ENCODE measurements at places on chromosomes 5 and 9.
A peak's percentile ranks its signal among the peaks of the same experiment; 100 is the strongest.

- no peak for DNase-seq
These were observed 317.1 kb upstream of the CLINT1 start for GRCh38 chr5:158175934-158176481.

GRCh38 chr5:10546186-10546585, 17.7 kb upstream of the ANKRD33B start:
- DNase-seq = no peak

GRCh38 chr5:120151181-120151580, 312.9 kb upstream of the PRR16 start:
- no peak for DNase-seq

DNA sequence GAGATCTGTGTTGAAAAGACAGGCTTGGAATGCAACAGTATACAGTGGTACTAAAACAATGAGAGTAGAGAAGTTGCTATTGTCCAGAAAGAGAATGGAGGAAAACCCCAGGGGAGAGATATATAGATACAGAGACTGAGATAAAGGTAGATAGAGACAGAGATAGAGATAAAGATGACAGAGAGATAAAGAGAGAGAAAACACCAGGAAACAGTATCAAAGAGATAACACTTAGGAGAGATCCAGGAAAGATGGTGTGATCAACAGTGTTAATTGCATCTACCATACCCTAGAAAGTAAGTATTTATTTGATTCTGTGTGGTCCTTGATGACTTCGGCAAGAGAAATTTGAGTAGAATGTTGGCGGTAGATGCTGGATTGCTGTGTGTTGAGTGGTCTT, 461.8 kb upstream of the RIOK2 start:
- no peak for DNase-seq

DNA sequence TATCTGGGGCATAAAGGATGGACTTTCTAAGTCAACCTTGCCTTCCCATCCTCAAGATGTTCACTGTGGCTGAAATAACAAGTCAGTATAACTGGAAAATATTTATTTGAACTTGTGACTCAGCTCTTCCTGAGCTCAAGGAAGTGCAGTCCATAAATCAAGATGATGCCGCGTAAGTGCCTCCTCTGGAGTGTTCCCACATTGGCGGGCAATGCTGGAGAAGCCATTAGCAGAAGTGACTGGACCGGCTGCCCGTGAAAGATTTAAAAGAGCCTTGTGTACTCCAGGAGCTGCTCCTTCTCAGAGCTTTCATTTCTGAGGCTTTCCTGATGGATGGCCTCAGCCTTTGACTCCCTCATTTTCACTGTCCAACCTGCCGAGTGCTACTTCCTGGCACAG, 17.4 kb downstream of the TMOD1 start:
- no peak for DNase-seq

GRCh38 chr9:811106-811531, 30.4 kb upstream of the DMRT1 start:
- no peak for DNase-seq

- no peak for DNase-seq
These were observed 6.9 kb upstream of the TRMT10B start for GRCh38 chr9:37746448-37747270.

DNA sequence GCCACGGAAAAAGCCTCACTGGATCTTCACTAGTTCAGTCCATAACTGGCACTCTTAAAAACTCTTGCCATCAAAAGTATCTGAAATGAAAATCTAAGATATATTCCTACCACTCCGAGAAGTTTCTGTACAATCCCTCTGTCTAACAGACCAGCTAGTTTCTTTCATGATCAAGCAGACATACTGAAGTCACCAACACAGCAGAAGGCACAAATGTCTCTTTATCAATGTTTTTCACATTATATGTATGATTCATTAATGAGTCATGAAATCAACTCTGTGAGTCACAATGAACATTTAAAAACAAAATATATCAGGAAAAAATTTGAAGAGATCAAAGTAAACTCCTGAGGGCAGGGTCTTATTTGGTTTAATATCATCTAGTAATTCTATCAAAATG, 50.8 kb downstream of the F2R start:
- DNase-seq = no peak

DNA sequence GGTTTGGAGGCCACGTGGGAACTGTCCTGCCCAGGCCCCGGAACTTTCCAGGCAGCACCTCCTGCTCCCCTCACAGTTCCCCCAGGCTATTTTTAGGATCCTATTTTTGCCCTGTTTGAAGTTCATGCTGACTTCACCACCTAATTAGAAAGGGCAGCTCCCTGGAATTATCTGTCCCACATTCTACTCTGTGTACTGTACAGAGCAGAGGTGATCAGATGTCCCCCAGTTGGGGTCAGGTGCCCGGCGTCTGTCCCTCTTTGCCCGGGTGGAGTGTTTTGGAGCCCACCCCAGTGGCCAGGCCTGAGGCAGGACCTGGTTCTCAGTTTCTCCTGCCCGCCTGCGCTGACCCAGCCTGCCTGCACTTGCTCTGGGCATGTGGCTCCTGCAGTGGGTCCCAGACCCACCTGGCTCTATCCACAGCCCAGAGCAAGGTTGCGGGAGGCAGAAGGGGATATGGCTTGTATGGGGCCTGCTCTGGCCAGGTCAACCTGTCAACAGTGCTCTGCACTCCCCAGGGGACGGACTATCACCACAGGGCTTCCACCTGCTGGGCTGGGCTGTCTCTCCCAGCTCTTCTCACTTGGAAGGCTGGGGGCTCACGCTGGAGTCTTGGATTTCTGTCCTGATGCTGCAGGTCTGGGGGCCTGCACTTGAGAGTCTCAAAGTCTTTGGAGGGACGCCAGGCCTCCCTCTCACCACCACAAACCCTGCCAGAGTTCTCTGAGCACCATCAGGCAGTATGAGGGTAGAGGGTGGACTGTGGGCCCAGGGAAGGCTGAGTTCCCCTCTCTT, 268.3 kb downstream of the GADD45G start:
- DNase-seq = no peak

DNA sequence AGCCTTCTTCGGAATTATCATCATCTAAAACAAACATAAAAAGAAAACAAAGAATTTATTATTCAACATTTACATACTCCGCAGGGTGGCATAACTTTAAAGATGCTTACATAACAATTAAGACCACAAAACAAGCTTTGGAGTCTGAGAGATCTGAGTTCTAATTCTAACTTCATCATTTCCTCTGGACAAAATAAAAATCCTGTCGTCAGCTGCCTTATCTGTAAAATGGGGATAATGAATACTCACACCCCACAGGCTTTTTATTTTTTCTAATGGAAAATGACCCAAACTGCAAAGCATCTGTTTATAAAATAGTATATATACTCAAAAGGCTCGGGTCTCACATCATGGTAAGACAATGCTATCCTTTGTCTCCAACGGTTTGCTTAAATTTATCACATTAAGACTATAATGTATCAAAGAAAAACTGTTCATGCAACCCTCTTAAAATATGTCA, 4.3 kb downstream of the ARRDC3 start:
- DNase-seq = no peak

GRCh38 chr5:6711409-6712141, 1.7 kb upstream of the TENT4A start:
- DNase-seq = no peak

DNA sequence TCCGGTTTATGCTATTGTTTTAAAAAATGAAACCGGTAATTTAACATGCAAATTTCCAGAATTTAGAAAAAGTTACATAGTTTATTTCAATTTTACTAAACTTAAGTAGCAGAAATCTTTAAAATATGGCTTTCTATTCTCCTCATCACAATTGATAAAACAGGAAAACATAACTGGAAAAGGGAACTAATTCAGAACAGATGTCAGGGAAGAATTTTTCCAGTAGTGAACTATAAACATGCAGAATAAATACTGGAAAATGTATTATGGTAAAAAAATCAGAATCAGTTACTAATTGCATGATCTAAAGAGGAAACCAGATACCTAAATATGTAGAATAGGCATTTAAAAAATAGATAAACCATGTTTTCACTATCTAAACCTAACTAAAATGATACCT, 7.3 kb upstream of the NR4A3 start:
- DNase-seq = no peak

DNA sequence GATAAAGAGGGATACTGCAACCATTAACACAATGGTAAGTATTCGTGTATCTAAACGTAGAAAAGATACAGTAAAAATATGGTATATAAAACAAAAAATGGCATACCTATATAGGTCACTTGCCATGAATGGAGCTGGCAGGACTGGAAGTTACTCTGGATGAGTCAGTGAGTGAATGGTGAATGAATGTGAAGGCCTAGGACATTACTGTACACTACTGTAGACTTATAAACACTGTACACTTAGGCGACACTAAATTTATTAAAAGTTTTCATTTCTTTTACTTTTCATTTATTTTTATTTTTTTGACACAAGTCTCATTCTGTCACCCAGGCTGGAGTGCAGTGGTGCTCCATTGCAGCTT, 14.1 kb downstream of the TDRD7 start:
- no peak for DNase-seq

- DNase-seq = no peak
These were observed 617.2 kb downstream of the NR2F1-AS1 start for GRCh38 chr5:92963800-92964199.

- no peak for DNase-seq
These were observed 20.9 kb downstream of the SLC6A18 start for GRCh38 chr5:1245905-1246576.

- DNase-seq = peak; percentile 83
These were observed 1.1 kb downstream of the ZNF367 start for GRCh38 chr9:96417051-96417586.

DNA sequence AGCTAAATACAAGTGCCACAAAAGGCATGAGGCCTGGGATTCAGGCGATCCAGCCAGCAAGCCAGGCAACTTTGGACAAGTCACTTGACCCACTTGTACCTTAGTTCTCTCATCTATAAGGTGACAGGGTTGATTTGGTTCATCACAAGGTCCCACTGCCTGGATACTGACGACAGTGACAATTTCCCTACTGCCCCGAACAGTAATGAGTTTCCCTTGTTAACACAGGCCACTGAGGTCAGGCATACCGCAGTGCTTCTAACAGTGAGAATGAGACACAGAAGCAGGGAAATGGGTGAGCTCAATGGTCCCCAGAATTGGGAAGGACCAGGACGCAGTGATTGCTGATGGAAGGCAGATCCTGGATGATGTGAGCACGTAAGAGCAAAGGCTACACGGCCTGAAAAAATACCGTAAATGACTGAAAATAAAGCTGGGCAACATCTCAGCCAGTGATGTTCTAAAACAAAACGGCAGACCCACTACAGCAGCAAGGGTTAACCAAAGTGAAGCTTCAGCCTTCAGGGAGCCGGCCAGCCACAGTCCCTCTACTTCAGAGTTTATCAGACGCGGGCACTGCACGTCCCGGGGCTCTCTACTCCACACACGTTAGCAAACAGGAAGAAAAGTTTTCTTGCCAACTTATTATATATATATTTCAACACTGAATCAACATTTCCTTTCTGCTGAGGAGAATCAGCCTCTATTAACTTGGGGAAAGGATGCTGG, 846 bp downstream of the MGAT1 start:
- DNase-seq = no peak

DNA sequence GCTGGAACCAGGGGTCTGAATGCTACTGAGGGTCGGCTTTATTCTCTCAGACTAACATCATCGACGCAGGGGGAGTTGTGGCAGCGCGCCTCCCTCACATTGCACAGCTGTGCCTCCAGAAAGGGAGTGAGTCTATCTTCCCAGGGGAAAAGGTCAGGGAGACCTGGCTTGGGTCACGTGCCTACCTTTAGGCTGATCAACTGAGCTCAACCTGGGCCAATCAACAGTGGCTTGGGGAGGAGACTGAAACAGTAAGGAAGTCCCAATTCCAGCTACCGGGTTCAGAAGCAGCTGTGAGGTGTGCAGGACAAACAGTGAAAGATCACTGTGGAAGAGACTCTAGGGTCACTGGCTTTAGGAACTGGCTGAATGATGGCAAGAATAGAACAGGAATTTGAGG, 14.3 kb downstream of the SNX30 start:
- DNase-seq = no peak

GRCh38 chr9:136799854-136800657, 3.9 kb downstream of the CCDC183 start:
- peak; percentile 45 for DNase-seq

DNA sequence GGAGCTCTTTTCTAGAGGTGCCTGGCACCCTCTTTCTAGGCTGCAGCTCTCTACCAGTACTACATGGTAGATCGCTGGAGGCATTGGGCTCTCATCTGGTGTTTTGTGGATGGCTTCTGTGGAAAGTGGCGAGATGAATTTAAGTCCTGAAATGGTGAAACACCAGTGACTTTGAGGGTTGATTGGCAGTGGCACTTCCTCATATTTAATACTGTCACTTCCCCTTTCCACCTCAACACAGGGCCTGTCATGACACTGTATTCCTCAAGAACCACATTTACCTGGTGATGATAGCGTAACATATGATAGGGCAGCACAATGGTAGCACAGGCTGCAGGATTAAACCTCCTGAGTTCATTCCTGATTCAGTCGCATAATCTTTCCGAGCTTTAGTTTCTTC, 132.1 kb downstream of the KDM4C start:
- DNase-seq = no peak

GRCh38 chr5:65808251-65808741, 86.3 kb downstream of the NLN start:
- peak; percentile 43 for DNase-seq

DNA sequence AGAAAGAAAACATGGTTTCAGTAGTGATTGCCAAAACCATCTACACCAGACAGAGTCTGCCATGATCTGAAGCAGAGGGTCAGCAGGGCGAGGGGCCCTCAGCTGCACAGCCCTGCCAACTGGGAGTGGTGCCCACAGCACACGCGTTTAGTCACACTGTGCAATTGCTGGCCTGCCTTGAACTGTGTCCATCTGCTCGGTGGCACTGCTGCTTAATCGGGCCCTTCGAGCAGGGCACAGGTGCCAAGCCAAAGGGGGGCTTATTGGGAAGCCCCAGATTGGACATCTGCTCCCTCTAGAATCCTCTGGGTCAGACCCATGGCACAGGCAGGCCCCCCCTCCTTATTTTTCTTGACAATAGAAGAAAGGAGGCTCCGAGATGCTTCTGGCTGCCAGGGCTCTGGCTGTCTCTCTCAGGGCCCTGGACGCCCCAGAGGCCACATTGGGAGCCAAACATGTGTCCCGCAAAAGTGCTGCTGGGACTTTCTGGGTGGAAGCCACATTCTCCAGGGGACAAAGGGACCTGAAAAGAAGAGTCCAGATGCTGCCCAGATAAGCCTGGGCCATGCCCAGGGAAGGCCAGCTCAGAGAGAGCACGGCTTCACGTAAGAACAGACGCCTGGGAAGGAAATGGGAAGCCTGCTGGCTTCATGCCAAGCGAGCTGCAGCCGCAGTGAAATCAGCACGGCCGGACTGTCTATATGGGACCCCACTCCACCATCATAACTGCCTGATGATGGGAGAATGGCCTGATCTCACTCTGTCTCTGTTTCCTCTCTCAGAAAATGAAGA, 349.2 kb downstream of the GADD45G start:
- DNase-seq = no peak

GRCh38 chr5:98783051-98783649, 9.7 kb downstream of the RGMB start:
- no peak for DNase-seq

- DNase-seq = no peak
These were observed 13.2 kb downstream of the PDE8B start for GRCh38 chr5:77223653-77224052.

- peak; percentile 5 for DNase-seq
These were observed 52.4 kb downstream of the DMRT1 start for GRCh38 chr9:893843-894420.

- DNase-seq = no peak
These were observed 165.3 kb downstream of the ERCC6L2 start for GRCh38 chr9:96040591-96041461.

GRCh38 chr5:37837414-37838032, 2.3 kb downstream of the GDNF start:
- peak; percentile 66 for DNase-seq

- no peak for DNase-seq
These were observed 138.9 kb downstream of the GADD45G start for GRCh38 chr9:89743573-89744254.
